ENCODE measurements at places on chromosomes 16 and 17.

DNA sequence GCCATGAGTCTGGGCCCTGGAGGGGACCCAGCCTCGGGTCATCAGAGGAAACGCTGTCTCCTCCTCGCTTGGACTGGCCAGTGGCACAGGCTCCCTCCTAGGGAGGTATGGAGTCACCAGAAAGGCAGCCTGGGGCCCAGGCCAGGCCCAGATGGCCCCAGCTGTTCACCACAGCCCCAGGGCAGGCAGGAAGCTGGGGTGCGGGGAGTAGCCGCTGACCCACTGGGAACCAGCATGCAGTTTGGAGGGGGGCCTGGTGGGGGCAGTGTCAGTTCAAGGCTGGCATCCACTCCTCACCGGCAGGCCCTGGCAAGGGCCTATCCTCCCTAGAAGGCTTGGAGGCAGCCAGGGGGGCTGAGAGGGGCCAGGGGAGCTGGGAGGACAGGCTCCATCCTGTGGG is 48.8 kb downstream of the SDK2 start:
- DNase-seq, result peak; percentile 30

DNA sequence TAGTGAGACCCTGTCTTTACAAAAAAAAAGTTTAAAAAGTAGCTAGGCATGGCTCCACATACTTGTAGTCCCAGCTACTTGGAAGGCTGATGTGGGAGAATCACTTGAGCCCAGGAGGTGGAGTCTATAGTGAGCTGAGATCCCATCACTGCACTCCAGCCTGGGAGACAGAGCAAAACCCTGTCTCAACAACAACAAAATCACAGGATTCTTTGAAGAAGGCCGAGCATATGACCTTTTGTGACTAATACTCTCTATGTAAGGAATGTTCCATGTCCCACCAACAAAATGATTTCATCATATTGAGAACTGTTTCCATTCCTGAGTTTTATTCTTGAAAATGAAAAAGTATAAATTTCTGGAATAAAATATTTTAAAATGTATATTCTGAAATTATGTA is 58.9 kb upstream of the EFCAB3 start:
- no peak for DNase-seq

GRCh38 chr17:9218064-9218635 is 196.8 kb downstream of the NTN1 start:
- DNase-seq, result no peak

GRCh38 chr16:71282943-71283342 is 6.3 kb downstream of the CMTR2 start:
- no peak for DNase-seq

GRCh38 chr16:9308850-9309249 is 217.4 kb downstream of the HAPSTR1 start:
- no peak for DNase-seq

DNA sequence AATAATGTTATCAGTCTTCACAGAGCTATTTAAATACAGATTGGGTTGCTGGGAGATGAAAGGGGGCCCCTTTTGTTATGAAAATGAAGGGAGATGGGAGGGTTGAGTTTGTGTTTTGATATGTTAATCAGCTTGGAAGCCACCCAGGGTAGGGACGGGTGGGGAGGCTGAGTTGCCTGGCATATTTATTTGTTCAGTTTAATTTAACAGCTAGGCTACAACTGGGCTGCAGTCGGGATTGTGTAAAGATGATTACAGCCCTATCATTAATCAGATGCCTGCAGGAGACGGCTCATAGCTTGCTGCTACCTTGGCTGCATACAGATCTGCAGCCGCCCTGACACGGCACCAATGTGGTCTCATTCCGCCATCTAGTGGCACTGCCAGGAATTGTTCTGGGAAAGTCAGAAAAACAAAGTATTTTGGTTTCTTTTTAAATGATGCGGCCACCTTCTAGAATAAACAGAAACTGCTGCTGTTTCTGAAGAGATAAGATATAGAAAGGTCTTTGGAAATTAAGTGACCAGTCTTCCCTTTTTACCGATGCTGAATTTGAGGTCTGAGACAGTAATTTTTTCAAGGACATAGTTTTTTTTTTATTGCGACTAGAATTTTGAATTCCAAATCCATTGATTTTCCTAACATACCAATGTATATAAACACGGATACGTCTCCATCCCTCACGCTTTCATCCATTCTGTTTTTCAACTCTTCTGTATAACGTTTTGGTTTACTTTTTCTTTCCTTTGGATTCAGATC is 458.0 kb upstream of the ASIC2 start:
- peak; percentile 67 for DNase-seq

DNA sequence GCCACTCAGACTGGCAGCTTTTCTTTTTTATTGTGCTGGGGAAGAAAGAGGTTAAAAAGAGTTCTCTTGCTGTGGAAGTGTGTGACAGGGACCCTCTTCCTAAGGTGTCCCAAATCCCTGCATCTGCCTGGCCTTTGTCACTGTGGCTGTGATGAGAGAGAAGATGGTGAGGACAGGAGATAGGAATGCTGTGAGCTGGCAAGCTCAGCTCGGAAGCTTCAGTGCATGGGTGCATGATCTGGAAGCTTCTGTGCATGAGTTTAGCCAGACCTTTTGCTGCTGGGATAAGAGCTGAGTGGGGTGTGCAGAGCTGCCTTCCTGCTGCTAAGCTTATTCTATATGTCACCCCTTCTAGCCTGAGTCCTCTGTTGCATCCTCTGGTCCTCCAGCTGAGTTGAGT is 103.3 kb upstream of the CACNG3 start:
- DNase-seq, result no peak

DNA sequence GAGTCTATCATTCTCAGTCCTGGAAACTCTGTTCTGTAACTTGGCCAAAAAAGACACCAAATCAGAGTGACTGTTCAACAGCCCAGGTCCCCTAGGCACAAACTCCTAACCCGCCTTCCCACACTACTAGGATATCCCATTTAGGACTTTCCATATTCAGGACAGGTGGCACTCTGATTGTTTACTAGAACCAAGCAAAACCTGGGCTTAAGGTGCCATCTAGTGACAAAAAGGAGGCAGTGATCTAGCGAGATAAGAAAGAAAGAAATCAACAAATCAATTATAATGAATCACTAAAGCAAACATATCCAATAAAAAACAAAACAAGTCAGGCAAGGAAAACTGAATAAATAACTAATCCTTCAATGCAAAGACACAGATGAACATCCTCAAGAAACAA is 203.9 kb downstream of the CEP112 start:
- no peak for DNase-seq

Data from DND-41 (cell line).